ENCODE measurements at places on chromosomes 1 and 21.
A peak's percentile ranks its signal among the peaks of the same experiment; 100 is the strongest.

GRCh38 chr1:115307661-115308060 lies 30.4 kb downstream of the NGF start:
- DNase-seq = no peak

DNA sequence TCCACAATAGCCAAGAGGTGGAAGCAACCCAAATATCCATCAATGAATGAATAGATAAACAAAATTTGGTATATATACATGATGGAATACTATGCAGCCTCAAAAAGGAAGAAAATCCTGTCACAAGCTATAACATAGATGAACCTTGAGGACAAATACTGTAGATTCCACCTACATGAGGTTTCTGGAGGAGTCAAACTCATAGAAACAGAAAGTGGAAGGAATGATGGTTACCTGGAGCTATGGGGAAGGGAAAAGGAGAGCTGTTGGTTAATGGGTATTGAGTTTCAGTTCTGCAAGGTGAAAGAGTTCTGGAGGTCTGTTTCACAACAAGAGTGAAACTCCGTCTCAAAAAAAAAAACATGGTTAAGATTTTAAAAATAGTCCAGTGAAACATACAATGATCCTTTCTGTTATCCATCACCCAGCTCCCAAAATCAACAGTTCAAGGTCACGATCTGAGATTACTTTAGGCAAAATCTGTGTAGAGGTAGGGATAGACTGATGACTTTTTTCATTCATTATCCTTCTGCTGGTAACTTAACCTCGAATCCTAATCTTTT lies 80.8 kb upstream of the HNRNPU start:
- DNase-seq = no peak

- DNase-seq = peak; percentile 98
Observed at GRCh38 chr1:12617901-12618660, at the start of gene DHRS3. Gene DHRS3, minus strand, starts transcription at chr1:12618210. Its CDS starts 862 bp downstream, at chr1:12617348.

GRCh38 chr1:195867638-195868037 lies 740.6 kb downstream of the KCNT2 start:
- no peak for DNase-seq

GRCh38 chr1:227905573-227906487 lies 41.9 kb downstream of the WNT9A start:
- DNase-seq = no peak

DNA sequence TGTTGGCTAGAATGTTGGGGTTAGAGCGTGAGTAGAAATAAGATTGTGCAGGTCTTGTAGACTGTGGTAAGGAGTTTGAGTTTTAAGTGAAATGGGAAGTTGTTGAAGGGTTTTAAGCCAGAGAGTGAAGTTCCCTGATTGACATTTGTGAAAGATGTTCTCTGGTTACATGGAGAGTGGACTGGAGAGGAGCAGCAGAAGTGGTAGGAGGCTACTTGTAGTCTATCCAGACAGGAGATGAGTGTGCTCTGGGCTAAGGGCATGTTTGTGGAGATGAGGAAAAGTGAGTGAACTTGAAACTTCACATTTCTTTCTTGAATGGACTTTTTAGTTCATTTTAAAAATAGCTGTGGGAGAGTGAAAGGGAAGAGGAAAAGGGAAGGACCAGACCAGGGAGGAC lies 37.0 kb downstream of the F3 start:
- no peak for DNase-seq

- DNase-seq = no peak
Observed at GRCh38 chr21:27505516-27505915, 538.6 kb upstream of the ADAMTS5 start.

DNA sequence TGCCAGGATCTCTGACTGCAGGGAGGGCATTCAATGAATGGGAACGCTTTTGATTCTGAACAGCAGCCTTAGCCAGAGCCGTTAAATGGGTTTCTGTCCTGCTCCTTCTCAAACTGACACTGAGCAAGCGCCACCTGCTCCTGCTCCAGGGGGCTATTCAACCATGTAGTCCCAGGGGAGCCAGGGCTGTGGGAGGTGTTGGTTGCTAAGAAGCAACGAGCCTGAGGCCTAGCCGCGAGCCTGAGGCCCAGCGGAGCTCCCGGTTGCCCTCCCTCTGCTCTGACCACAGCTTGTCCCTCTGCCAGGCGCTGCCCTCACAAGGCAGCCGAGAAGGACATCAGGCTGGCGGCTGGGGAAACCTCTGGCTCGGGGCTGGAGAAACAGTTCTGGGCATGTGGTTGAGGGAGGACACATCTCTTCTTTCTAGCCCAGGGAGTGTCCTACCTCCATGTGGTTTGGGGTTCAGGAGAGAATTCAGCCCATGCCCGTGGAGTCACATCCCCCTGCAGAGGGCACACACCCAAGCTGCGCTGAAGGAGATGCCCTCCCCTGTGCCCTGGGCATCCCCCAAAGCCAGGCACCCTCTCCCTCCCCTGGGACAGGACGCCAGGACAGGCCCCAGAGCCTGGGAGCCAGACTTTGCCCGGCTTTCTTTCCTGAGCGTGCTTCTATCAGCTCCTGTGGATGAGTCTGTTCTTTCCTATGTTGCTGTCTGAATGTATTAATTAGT lies 18.0 kb downstream of the PCP4 start:
- DNase-seq = no peak

GRCh38 chr1:108704496-108704895 lies 8.2 kb upstream of the FNDC7 start:
- peak; percentile 82 for DNase-seq

- DNase-seq = peak; percentile 61
Observed at GRCh38 chr1:241323514-241324195, 33.4 kb downstream of the RGS7 start.

- peak; percentile 67 for DNase-seq
Observed at GRCh38 chr1:209238356-209238755, 345.2 kb upstream of the CAMK1G start.

- DNase-seq = no peak
Observed at GRCh38 chr1:151242442-151242841, 12.1 kb upstream of the PSMD4 start.

- DNase-seq = no peak
Observed at GRCh38 chr1:18008081-18008480, 99.5 kb upstream of the IGSF21 start.

DNA sequence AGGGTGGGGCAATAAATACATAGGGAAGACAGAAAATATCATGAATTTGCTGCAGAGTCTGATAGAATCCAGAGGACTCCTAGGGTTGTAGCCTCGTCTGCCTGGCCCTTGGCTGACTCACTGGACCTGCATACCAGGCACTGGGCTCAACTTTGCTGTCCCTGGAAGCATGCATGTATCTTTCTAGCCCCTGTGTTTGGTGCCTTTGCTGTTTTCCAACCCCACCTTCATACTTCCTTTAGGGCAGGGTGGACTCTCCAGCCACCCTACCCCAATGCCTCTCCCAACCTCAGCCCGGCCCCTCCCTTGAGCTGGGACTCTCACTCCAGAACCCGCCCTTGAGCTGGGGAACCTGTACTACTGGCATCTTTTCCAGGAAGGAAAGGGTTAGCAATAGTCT lies 1.2 kb downstream of the RAB25 start:
- DNase-seq = peak; percentile 66

DNA sequence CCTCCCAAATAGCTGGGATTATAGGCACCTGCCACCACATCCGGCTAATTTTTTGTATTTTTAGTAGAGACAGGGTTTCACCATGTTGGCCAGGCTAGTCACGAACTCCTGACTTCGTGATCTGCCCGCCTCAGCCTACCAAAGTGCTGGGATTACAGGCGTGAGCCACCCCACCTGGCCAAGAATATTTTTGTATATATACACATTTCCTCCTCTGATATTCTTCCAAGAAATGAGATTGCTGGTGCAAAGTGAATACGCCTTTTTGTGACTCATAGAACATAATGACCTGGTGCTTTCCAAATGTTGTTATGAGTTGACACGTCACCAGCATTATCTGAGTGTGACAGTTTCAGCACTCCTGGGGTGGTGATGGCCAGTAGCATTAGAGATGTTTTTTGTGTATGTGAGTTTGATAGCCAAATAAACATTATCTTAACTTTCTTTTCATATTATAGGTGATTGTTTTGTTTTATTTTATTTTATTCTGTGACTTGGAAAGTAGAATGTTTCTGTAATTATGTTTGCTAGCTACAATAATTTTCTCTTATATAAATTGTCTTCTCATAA lies 54.9 kb downstream of the KCNK1 start:
- peak; percentile 89 for DNase-seq

GRCh38 chr21:33821503-33822322 lies 93.9 kb downstream of the ATP5PO start:
- no peak for DNase-seq

GRCh38 chr1:55378582-55378981 lies 163.4 kb upstream of the USP24 start:
- peak; percentile 54 for DNase-seq

GRCh38 chr1:87004857-87005256 lies 90.4 kb downstream of the HS2ST1 start:
- no peak for DNase-seq

DNA sequence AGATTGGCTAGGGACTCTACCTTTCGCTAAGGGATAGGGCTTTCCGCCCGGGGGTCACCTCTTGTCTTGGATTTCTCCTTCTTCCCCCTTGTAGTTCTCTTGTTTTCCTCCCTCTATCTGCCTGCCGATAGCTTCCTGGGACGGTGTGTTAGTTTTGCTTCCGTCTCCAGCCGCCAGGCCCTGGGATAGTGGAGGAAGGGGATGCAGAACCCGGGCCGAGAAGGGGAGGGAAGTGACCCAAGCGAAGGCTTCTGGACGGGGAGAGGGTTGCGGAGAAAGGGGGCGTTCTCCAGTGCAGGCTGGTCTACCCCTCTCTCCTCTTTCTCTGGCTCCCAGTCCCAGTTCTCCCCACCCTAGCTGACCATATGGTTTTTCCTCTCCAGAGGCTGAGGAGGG lies 871 bp downstream of the TUFT1 start:
- DNase-seq = no peak

- peak; percentile 64 for DNase-seq
Observed at GRCh38 chr1:61851849-61852669, 109.8 kb downstream of the PATJ start.

DNA sequence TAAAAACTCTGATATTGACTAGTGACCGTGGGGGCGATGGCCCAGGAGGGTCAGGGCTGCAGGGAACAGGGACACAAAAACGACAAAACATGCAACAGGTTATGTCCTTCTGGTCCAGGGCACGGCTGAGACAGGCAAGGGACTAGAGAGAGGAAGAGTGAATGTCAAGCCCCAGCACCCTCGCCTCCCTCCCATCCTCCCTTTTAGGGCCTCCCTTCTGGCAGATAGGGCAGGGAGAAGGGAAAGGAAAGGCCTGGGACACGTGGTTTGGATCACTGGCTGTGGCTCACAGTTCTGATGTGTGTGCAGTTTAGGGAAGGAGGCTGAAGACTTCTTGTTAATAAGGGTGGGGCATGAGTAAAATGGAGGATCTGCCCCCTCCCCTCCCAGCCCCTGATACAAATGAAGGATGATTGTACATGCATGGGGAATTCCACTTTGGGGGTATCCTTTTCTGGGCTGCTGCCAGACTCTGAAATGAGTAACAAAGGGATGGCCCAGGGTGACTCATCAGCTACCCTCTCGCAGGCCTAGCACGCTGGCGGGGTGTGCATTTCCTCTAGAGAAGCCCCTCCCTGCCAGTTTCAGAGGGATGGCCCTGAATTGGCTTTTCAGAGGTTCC lies 14.2 kb downstream of the CAPN2 start:
- DNase-seq = peak; percentile 94

- DNase-seq = no peak
Observed at GRCh38 chr1:226638001-226638601, 89.5 kb downstream of the STUM start.

DNA sequence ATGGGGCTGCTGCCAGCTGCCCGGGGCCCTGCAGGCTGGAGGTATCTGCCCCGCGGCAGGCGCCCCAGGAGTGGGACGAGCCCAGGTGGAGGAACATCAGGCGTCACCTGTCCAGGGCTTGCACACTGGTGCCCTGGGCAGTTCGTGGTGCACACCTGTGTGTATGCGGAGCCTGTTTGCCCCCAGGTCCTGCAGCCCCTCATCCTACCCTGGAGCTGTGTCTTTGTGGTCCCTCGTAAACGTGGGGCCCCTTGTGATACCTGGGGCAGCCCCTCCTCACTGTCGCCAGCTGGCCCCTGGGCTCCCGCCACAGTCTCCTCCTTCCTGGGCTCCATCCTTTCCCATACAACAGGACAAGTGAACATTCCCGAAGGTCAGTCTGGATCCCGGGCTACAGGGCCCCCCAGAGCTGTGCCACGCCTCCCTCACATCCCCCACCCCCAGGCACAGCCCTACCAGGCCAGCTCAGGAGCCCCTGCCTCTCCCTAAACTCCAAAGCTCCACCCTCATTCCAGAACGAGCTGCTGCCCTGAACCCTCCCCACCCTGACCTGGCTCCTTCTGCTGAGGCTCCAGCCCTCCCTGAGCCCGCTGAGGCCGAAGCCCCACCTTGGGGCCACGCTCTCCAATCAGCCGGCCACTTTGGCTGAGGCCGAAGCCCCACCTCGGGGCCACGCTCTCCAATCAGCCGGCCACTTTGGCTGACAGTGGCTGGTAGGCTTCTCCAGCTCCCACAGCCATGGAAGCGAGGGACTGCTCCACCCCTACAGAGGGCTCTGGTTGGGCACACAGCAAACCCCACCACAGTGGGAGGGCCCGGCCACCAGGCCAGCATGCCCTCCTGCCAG lies 42.6 kb downstream of the UBE2G2 start:
- no peak for DNase-seq

GRCh38 chr1:223102797-223103533 lies 40.1 kb downstream of the TLR5 start:
- DNase-seq = no peak

GRCh38 chr1:208979776-208980175 lies 603.7 kb upstream of the CAMK1G start:
- DNase-seq = peak; percentile 14

DNA sequence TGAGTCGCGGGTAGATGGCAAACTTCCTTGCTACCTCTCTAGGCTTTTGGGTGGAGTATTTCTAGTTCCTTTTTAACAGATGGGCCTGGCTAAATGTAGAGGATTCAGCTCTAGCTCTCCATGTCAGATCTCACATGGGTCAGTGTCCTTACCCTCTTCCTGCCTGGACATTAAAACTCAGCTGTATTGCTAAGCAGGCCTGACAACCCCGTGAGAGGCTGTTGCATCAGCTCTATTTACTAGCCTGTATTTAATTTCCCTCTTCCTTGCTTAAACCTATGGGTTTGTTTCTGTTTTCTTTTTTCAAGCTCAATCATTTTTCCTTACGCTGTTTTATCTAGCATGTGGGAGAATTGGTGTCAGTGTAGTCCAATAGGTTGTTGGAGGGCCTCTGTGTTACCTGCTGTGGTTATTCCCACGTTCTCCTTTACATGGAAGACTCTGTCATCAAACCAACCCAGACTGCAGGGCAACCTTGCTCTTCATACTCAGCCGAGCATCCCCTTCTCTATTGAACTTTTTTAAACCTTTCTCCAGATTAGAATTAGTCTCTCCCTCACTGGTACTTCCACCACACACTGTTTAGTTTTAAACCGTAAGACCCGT lies 79.5 kb upstream of the BACH1 start:
- DNase-seq = peak; percentile 45

DNA sequence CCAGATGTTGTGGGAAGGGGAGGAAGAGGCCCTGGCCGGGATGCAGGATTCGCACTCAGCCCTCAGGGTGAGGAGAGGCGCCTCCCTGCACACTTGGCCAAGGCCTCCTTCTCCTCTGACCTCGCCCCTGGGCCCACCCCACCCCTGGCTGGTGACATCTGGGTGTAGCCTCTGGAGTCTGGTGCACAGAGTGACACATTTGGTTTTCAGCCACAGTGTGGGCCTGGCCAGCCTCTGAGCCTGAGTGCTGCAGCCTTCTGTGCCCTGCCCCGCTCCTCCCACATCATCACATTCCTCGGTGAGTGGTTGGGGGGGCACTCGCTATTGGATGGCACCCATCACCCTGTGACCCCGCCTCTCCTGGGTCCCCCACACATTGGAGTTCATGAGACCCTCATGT lies 45.8 kb downstream of the PRDM16 start:
- no peak for DNase-seq

Data from epithelial cell of esophagus (primary cell).